ENCODE measurements at places on chromosomes 2 and 18.

- no peak for DNase-seq
Observed at GRCh38 chr2:181462033-181462432, 4.8 kb downstream of the ITGA4 start.

DNA sequence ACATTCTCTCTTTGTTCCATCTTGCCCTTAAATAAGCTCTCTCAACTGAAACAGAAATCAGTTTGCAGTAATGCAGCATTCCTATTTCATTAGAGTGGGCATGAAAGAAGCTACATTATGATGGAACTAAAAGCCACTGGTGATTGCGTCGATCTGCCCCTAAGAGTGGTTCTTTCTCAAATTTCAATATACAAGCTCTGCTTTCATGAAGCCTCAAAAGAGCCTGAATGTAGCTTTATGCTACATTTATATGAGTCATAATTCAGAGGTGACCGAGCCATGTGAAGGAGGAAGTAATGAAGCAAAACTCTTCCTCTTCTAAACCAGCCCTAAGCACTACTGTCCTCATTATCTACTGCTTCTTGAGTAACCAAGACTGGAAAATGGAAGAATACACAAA lies 64.8 kb upstream of the CYTIP start:
- no peak for DNase-seq

GRCh38 chr18:26277374-26277773 lies 51.1 kb downstream of the TAF4B start:
- DNase-seq: no peak

DNA sequence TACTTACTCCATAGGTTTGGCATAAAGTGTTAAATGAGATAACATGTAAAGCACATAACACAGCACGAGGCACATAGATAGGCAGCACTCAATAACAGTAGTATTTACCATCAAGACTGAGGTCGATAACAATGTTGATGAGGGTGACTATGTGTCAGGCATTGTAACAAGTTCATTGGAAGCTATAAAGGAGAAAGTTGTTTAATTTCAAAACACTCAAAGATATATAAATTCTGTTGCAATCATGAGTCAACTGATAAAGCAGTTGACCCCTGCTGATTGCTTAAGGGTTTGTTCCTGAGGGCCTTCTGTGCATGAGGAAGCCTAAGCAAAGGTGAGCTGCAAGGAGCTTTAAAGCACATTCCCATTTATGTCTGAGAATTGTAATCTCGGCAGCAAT lies 760.5 kb downstream of the SATB2 start:
- DNase-seq: no peak
